EH (cell line): ENCODE measurements at places on chromosomes 4 and X.

DNA sequence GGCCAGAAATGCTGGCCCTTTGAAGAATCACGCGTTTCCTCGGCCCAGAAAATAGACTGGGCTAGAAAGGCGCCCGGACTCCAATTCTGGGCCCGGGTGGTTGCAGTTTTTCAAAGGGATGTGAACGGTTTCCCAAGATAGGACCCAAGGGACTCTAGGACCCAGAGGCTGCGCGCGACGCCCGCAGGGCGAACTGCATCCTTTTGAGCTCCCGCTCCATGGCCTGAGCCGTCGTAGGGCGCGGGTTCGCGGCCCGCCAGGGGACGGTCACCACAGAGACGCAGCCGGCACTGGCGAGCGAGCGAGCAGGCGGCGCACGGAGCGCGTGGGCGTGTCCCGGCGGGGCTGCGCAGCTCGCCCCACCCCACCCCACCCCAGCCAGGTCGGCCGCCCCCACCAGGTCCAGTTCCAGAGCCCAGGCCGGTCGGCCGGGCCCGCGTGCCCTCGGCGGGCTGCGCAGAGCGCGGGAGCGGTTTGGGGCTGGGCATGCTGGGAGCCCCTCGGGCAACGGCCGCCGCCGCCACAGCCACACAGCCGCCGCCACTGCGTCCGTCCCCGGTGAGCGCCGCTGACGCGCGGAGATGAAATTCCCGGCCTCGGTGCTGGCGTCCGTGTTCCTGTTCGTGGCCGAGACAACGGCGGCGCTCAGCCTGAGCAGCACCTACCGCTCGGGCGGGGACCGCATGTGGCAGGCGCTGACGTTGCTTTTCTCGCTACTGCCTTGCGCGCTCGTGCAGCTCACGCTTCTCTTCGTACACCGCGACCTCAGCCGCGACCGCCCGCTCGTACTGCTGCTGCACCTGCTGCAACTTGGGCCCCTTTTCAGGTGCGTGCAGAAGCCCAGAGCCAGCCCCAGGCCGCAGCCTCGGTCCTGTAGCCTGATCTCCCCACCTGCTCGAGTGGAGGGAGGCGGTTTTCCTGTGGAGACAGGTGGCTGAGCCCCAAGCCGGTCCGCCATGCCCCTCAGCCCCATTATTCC, at the start of gene XK:
Gene XK, plus strand, starts transcription at position 411 of the 979 bp plus-strand sequence. Its CDS starts 171 bp downstream, at position 582.
- peak; percentile 4 for DNase-seq

GRCh38 chr4:138188406-138189084, 53.6 kb downstream of the SLC7A11 start:
- DNase-seq, result peak; percentile 45

DNA sequence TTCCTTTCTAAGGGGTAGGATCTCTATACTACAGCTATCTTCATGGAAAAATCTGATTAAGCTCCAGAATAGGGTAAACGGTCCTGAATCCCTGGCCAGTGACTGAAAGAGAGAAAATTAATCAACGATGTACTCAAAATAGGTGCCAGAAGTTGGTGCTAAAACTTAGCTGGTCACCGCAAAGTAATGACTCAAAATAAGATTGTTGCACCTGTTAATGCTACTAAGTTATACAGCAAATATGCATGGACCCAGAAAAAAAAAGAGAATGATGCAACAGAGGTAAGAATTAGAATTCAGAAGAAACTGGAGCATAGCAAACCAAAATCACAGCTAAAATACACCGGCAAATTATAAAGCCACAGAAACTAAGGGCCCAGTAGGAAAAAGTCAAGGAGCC, 239.7 kb upstream of the FAM241A start:
- no peak for DNase-seq

- DNase-seq, result peak; percentile 33
Observed at GRCh38 chrX:24241822-24242648, 71.8 kb downstream of the SUPT20HL2 start.

- no peak for DNase-seq
Observed at GRCh38 chr4:133981327-133981726, 220.3 kb downstream of the PABPC4L start.

DNA sequence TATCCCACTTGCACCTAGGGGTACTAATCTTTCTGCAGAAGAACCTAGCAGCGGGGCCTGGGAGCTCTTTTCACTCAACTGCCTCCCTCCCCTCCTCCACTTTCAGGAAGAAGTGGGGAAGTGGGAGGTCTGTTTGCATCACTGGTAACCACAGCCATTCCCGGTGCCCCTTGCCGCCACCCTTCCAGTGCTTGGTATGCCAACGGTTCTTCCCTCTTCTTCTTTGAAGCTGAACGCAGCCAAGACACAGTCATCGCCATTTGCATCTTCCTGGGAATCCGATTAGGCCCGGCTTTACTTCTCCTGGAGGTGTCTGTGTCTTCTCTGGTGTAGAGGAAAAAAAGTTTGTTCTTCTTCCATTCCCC, 47.2 kb upstream of the RBPJ start:
- DNase-seq, result no peak

DNA sequence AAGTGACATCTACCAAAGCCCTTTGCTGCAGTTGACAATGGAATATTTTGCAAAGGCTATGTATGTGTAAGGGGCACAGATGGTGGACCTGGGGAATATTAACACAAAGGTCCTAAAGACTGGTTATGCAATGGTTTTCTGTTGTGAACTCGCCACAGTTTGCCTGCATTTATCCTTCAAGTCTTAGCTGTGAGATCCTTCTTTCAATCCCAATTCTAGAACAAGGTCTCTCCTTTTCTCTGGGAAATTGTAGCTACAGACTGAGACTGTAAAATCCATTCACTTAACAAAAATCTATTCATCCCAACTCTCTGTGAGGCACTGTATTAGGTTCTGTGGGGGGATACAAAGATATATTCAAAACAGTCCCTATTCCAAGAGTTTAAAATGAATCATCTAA, 250.4 kb downstream of the GPM6A start:
- DNase-seq, result no peak

DNA sequence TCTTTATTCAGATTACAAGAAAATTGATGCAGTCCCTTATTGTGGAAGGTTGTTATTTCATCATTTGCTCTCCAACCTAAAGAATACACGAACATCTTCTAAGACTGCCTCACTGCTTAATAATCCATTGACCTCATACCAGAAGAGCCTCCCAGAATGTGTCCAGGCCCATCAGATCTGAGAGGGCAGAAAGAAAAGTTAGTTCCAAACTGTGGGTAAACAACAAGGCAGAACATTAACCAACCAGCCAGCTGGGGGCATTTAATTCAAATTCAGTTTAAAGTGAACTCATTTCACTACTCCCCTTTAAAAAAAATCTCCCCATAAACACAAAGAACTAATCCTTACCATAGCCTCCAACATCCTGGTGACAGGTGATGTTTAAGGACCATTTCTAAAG, 13.8 kb downstream of the GPC4 start:
- DNase-seq, result no peak

DNA sequence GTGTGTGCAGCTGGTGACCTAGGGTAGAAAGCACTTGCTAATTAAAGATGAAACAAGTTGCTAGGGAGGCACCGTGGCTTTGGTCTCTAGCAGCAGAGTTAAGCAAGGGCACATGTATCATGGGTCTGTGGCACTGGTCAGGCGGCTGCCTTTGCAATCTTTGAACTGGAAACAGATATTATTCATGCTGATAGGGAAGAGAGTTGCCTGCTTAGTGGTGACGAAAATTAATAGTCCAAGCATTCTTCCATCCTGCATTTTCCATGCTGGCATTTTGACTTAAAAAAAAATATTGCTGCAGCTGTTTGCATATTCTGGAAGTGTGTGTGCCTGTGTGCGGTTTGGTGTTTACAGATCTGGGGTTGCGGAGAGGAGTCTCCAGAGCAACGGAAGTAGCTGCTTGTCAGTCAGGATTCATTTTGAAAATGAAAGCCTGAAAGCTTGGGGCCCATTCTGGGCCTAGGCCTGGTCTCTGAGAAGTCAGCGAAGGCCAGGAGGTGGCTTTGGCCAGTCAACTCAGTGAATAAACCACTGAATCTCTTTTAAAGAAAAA, 2.3 kb upstream of the SOWAHD start:
- no peak for DNase-seq

DNA sequence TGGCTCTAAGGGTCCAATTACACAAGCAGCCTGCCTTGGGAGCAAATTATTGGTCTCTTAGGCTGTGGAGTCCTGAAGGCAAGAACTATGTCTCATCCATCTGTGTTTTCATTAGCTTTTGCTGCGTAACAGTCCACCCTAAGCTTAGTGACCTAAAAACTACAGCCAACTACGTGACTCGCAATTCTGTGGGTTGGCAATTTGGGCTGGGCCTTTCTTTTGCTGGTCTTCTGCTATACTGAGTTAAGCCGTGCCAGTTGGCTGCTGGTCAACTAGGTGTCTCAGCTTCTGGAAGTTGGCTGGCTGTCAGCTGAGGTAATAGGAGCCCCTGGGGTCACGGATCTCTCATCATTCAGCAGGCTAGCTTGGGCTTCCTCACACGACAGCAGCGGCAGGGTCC, 205.6 kb upstream of the S100G start:
- peak; percentile 64 for DNase-seq

DNA sequence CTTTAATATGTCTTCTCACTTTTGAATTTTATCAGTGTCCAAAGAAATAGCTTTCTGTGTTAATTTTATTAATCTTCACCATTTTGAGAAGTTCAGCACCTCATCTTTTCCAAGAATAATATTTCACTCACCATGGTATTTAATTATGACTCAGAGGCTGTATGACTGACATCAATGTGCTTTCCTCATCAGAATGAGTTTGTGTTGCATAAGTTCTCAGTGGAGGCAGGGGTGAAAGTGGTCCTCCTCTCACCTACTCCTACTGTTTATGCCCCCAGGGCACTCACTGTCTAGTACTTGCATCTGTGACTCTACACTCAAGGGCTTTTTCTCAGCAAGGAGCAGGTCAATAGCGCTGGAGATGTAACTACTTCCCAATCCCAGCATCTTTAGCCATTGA, 905.3 kb upstream of the INTU start:
- DNase-seq, result peak; percentile 57

DNA sequence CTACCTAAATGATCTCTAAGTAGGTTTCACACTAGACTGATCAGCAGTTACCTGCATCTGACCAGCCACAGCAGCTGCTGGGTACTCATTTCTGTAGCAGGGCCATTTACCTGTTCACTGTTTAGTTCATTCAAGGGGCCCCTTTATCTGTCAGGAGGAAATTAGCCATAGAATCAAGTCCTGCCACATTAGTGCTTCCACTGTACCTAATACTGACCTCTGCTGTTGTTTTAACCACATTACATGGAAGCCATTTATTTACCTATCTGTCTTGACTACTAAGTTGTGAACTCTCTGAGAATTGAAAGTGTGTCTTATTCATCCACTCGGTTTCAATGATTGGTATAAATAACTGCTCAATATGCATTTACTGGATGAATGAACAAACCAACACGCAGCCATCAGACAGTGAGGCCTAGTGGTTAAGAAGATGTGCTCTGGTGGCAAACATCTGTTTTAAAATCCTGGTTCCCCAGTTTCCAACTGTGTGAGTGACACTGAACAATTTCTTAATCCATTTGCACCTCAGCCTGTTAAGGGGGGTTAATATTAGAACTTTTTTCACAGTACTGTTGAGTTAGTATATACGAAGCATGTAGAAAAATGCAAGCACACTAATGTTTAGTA, 30.0 kb upstream of the ANXA5 start:
- peak; percentile 75 for DNase-seq

- DNase-seq, result peak; percentile 17
Observed at GRCh38 chr4:2154215-2154740, 87.6 kb downstream of the HAUS3 start.

GRCh38 chrX:109704563-109704962, 28.5 kb downstream of the ACSL4 start:
- DNase-seq, result no peak

DNA sequence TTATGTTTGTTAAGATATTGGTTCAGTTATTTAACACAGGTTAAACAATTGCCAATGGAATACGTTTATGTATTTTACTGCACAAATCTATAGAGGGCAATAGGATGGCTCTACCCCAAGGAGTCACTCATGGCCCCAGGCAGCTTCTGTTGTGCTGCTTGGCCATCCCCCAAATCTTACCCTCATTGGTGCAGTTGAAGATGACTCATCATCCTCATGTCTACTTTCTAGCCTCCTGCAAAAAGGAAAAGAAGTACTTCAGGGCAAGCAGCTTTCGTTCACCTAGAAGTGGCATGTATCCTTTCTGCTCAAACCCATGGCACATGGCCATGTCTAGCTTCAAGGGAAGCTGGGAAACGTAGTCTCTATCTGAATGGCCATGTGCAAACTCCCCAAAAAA, 14.2 kb downstream of the PHOX2B start:
- peak; percentile 45 for DNase-seq

DNA sequence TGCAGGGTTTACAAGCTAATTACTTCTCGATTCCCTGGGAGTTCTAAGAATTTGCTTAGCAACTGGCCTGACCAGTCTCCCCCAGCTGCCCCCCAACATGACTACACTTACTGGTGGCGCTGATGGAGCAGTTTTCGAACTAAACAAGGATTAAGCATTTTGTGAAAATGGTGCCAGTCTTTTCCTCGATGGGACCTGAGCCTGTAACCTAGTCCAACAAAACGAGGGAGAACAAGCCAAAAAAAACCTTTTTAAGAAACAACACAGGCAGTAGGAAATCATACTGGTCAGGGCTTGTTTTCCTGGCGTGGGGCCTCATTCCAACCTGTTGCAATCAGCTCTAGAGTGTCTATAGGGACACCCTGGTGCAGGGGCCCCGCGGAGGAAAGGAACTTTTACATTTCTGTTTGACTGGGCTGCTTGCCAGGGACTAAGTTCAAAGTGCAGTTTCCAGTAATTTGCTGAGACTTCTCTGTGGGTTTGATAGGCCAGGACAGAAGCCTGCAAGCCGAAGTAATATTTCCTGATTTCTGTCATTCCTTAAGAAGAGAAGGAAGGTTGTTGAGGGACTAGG, 158.7 kb downstream of the SPRY1 start:
- peak; percentile 70 for DNase-seq

DNA sequence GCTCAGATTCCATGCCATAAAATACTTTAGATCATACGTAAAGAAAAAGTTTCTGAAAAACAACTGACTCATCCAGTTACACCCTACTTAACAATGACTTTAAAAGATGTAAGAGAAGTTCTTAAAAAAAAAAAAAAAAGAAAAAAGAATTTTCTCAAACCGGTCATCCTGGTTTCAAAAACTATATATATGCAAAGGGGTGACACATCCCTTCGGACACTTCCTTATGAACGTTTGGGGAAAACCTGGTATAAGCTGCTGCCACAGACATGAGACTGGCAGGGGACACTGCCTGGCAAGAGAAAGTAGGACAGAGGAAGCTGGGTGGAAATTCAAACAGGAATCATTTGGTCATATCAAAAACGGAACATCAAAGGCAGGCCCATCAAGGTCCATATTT, 81.2 kb upstream of the PRSS48 start:
- peak; percentile 68 for DNase-seq

GRCh38 chr4:107863416-107863815, 38.7 kb downstream of the SGMS2 start:
- no peak for DNase-seq
